Prostate gland (tissue), 2 donors: ENCODE measurements at places on chromosomes 1 and 21. TPM values are rescaled to one million over a fixed set of nuclear protein-coding genes. Genes with fewer than 3 reads are reported as not detected.

- no peak overlapping the region for H3K27ac ChIP-seq
- no peaks in the 10 kb centered on the region for H3K4me1 ChIP-seq
- no peak overlapping the region for H3K4me3 ChIP-seq
Measured at GRCh38 chr1:76444773-76445172, 370.2 kb downstream of the ST6GALNAC3 start.

GRCh38 chr1:94979656-94980581, 53.0 kb upstream of the CNN3 start:
- no peaks in the 10 kb centered on the region for H3K36me3 ChIP-seq
- no peaks in the 10 kb centered on the region for H3K27me3 ChIP-seq
- no peaks in the 10 kb centered on the region for H3K4me1 ChIP-seq
- H3K4me3 ChIP-seq, result no peak overlapping the region
- DNase-seq, result no peak
- H3K27ac ChIP-seq, result no peak overlapping the region

DNA sequence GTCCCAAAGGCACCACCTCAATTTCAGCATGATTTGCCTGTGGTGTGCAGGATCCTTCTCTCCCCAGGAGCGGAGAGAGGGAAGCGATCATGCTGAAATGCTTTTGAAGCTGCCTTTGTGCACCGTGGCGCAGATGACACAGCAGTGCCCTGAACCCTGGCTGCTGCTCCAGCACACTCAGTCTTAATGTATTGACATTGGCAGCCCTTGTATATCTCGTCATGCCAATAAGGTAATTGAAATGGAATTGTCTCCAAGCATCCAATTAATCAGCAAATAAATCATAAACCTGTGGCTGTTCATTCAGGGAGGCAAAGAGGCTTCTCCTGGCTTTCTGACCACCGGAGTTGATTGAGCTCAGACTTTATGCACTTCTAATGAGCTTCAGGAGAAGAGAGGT, 139.8 kb downstream of the KAZN start:
- DNase-seq, result peak; percentile 66
- no peaks in the 10 kb centered on the region for H3K36me3 ChIP-seq
- peaks cover 4% of the 10 kb centered on the region for H3K27me3 ChIP-seq
- no peak overlapping the region for H3K4me3 ChIP-seq

DNA sequence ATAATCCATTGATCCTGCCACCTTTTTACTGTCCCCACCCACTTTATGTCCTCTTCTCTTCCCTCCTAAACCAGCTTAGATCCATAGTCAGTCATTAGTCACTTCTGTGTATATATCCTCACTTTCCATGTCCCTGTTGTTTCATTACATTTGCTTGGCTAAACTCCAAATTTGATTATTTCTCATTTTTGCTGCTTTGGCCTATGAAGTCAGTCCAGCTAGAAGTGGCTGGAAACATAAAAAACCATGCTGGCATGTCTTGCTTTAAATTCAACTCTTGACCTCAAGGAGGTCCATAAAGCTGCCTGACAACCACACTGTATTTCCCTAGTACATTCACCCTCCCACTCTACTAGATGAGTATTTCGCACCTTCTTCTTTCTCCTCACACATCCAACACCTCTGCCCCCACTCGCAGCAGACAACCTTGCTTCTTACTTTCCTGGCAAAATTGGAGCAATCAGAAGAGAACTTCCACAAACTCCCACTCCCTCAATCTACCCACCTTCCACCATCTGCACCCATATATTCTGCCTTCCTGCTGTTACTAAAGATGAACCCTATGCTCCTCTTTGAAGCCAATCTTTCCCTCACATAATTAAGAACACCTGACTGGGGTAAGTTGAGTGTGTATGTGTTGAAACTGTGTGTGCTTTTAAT, 72.1 kb downstream of the ZNF648 start:
- H3K27ac ChIP-seq, result no peak overlapping the region
- no peak for DNase-seq
- H3K36me3 ChIP-seq, result no peaks in the 10 kb centered on the region
- no peaks in the 10 kb centered on the region for H3K27me3 ChIP-seq

GRCh38 chr21:35070436-35070835, 21.3 kb upstream of the RUNX1 start:
- no peak overlapping the region for H3K27ac ChIP-seq
- H3K36me3 ChIP-seq, result no peaks in the 10 kb centered on the region
- H3K27me3 ChIP-seq, result no peaks in the 10 kb centered on the region
- no peak for DNase-seq

DNA sequence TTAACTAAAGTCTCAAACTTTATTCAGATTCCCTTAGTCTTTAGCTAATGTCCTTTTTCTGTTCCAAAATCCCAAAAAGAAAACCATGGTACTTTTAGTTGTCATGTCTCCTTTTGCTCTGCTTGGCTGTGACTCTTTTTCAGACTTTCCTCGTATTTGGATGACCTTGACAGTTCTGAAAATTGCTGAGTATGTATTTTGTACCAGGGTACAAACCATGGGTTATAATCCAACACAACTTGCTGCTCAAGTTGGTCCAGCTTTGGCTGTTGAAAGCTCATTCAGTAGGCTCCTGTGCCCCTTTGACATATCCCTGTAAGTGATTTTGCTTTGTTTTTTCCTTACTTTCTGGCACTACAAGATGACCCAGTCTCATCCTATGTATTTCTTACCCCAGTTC, 51.7 kb downstream of the PALMD start:
- H3K4me1 ChIP-seq, result no peaks in the 10 kb centered on the region
- no peaks in the 10 kb centered on the region for H3K27me3 ChIP-seq
- no peak for DNase-seq
- H3K36me3 ChIP-seq, result no peaks in the 10 kb centered on the region

- no peaks in the 10 kb centered on the region for H3K36me3 ChIP-seq
- no peak overlapping the region for H3K27ac ChIP-seq
- H3K27me3 ChIP-seq, result no peaks in the 10 kb centered on the region
- no peak overlapping the region for H3K4me3 ChIP-seq
- no peaks in the 10 kb centered on the region for H3K4me1 ChIP-seq
Measured at GRCh38 chr1:97245682-97246081, 524.1 kb downstream of the PTBP2 start.

DNA sequence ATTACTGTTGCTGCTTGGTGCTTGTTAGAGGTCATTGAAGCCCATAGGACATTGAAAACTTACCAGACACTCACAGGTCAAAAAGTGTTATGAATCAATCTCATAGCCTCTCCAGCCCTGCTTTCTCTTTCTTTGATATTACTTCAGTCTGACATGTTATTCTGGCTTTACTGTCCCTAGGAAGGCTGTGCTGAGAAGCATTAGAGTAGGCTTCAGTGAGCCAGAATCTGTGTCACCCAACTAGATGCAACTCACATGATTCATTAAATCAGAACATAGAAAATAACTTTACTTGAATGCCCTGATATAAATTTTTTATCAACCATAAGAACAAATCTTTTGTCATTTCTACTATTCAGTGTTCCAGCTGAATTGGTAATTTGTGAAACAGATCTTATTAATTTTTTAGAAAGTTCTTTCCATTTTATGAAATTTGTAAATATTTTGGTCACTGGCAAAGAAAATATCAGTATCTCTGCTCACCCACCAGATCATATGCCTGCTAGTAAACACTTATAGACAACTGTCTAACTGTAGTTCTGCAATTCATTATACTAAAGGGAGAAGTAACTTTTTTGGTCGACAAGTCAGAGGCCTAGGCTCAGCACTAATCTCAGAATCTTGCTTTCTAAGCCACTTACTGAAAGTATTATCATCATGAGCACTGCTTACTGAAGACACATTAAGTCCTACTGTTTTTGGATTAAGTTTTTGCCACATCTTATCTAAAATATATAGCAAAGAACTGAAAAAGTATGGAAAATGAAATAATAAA, 48.2 kb downstream of the RPAP2 start:
- H3K4me3 ChIP-seq, result no peak overlapping the region
- H3K27ac ChIP-seq, result no peak overlapping the region
- no peaks in the 10 kb centered on the region for H3K36me3 ChIP-seq
- H3K4me1 ChIP-seq, result no peaks in the 10 kb centered on the region
- no peaks in the 10 kb centered on the region for H3K27me3 ChIP-seq

- no peak overlapping the region for H3K4me3 ChIP-seq
- H3K27me3 ChIP-seq, result no peaks in the 10 kb centered on the region
- no peak overlapping the region for H3K27ac ChIP-seq
- no peak for DNase-seq
- H3K4me1 ChIP-seq, result no peaks in the 10 kb centered on the region
Measured at GRCh38 chr1:159941141-159941540, 4.3 kb downstream of the IGSF9 start.

DNA sequence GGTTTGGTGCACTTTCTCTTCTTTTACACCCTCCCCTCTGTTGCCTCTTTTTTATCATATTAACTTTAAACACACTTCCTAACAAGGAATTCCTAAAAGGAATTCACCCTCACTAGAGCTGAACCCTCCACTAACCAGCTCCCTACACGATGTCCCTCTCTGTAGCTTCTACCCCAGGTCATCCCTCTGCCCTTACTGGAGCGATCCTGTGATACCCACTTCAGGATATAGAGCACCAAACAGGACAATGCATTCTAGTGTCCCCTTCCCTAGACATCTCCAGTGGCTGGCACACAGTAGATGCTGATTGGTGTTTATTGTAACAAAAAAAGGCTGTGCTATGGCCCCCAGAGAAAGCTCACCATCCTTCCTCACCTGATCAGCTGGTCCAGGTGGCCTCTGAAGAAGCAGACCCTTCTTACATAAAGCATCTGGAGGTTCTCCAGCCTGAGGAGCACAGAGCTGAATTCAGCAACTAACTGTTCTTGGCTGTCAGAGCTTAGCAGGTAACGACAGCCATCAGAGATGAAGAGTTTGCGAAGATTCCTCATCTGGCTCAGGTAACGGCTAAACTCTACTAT, 1.4 kb downstream of the PRAMEF18 start:
- no peaks in the 10 kb centered on the region for H3K36me3 ChIP-seq
- H3K4me1 ChIP-seq, result no peaks in the 10 kb centered on the region
- no peaks in the 10 kb centered on the region for H3K27me3 ChIP-seq
- no peak overlapping the region for H3K4me3 ChIP-seq
- DNase-seq, result no peak

DNA sequence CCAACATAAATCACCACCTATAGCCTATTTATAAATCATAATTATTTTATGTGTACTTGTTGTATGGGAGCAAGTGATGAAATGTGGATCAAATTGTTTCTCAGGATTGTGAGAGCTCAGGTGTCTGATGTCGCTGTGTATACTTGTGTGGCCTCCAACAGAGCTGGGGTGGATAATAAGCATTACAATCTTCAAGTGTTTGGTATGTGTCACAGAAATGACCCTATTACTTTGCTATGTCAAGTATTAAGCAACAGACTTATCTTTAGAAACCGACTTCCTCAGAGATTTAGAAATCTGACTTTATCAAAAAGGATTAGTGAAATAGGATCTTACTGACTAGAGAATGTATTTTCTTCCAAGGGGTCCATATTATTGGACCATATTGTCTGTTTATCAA, 280.9 kb downstream of the TPR start:
- no peak overlapping the region for H3K4me3 ChIP-seq
- no peaks in the 10 kb centered on the region for H3K4me1 ChIP-seq
- H3K27me3 ChIP-seq, result no peaks in the 10 kb centered on the region
- DNase-seq, result no peak
- H3K36me3 ChIP-seq, result no peaks in the 10 kb centered on the region

DNA sequence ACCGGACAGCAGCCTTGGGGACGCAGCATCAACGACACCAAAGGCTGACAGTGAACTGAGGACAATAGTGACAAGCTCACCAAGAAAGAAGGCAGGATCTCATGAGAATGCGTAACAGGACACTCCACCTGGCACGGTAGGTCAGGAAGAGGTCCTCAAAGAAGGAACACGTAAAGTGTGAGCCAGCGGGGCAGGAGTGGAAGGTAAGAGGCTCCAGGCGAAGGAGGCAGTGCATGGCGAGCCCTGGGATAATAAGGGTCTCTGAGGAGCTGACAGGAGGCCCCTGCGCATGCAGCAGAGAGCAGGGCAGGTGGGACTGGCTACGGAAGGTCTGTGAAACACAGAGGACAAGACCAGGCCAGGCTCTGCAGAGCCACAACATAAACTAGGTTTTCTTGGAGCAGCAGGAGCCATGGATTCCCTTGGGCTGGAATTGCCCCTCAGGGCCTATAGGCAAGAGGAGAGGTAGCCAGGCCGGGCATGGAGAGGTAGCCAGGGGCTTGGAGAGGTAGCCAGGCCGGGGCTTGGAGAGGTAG, 8.2 kb downstream of the LSS start:
- H3K27ac ChIP-seq, result no peak overlapping the region
- DNase-seq, result no peak
- no peaks in the 10 kb centered on the region for H3K27me3 ChIP-seq
- H3K36me3 ChIP-seq, result no peaks in the 10 kb centered on the region
- no peak overlapping the region for H3K4me3 ChIP-seq

DNA sequence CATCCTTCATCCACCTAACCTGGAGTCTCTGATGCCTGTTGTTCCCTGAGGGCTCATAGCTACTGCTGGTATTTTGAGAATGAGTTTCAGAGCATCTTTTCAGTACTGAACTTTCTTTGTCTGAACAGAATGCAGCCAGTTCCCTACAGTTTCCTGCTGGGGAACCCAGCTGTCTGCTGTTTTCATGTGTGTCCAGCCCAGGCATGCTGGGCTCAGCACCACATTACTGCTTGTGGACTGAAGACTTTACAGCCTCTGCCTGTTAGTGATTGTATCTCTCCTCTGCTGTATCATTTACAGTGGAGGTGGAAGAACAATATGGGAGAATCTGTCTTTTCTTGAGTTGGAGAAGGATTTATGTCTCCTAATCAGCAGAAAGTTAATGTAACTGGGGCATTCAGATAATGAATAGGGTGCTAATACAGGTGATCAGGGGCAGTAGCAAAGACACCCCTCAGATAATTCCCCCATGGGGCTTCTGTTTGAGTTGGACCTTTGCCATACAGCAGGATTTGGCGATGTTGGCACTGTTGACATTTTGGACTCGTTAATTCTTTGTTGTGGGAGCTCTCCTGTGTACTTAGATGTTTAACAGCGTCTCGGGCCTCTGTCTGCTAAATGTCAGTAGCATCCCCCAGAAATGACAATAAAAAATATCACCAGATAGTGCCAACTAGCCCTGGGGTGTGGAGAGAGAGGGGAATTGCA, 207.7 kb downstream of the HHAT start:
- no peak overlapping the region for H3K27ac ChIP-seq
- DNase-seq, result peak; percentile 33
- H3K4me3 ChIP-seq, result no peak overlapping the region
- H3K27me3 ChIP-seq, result no peaks in the 10 kb centered on the region

GRCh38 chr1:12567288-12567819, 50.7 kb downstream of the DHRS3 start:
- H3K4me1 ChIP-seq, result no peaks in the 10 kb centered on the region
- H3K27ac ChIP-seq, result peak overlapping the region; percentile 12
- no peaks in the 10 kb centered on the region for H3K36me3 ChIP-seq
- no peak overlapping the region for H3K4me3 ChIP-seq
- no peaks in the 10 kb centered on the region for H3K27me3 ChIP-seq

- DNase-seq, result no peak
- H3K4me1 ChIP-seq, result peaks cover 4% of the 10 kb centered on the region
- H3K27me3 ChIP-seq, result no peaks in the 10 kb centered on the region
- H3K4me3 ChIP-seq, result peak overlapping the region; percentile 74
- peak overlapping the region; percentile 88 for H3K27ac ChIP-seq
Measured at GRCh38 chr1:53947172-53947907, 1.2 kb downstream of the LRRC42 start.

- peak overlapping the region; percentile 5 for H3K27ac ChIP-seq
- H3K4me1 ChIP-seq, result no peaks in the 10 kb centered on the region
- H3K36me3 ChIP-seq, result no peaks in the 10 kb centered on the region
- H3K4me3 ChIP-seq, result no peak overlapping the region
- peak; percentile 29 for DNase-seq
- peaks cover 2% of the 10 kb centered on the region for H3K27me3 ChIP-seq
Measured at GRCh38 chr21:33078907-33079582, 9.1 kb downstream of the OLIG1 start.

Gene AK5
- 3.1 TPM for total RNA-seq

Gene S100B
- 3.2 TPM for total RNA-seq

Gene SOD1
- total RNA-seq, result 165 TPM

Gene FMO3
- 0.23 TPM for total RNA-seq

Gene A3GALT2
- not detected for total RNA-seq

Gene NUP210L
- 0.05 TPM for total RNA-seq

Gene SNAP47
- 74.7 TPM for total RNA-seq
